ENCODE measurements at places on chromosomes 4 and X.
A peak's percentile ranks its signal among the peaks of the same experiment; 100 is the strongest.

DNA sequence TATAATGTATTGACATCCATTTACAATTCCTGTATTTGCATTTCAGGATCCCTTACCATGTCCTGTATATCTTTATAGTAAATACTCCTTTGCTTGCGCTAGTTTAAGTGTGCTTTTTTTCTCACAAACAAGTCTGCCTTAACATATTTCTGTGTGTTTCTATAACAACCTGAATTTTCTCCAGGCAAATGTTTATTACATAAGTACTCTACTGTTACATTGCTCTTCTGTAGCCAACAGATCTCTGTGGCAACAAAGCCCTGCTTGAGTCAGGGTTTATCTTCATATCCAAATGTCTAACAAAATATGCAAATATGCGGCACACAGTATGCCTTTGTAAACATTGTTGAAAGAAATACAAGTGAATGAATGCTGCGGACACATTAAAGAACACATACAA is 625.5 kb downstream of the TLL1 start:
- peak; percentile 4 for DNase-seq

DNA sequence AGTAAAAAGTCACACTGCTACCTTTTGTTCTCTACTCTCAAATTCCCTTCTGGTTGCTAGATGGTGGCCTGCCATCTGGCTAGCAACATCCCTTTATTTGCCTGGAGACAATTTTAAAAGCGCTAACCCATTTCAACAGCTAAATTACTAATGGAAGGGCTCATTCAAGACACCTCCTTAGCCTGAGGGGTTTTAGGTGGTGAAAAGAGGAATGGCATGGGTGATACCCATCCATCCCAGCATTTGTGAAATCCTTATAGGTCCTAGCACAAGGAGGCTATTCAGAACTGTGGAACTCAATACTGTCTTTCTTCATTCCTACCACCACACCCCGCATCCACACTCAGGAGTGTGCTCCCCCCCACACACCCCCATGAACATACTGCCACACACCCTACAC is 33.5 kb downstream of the ARHGEF9 start:
- DNase-seq, result no peak

DNA sequence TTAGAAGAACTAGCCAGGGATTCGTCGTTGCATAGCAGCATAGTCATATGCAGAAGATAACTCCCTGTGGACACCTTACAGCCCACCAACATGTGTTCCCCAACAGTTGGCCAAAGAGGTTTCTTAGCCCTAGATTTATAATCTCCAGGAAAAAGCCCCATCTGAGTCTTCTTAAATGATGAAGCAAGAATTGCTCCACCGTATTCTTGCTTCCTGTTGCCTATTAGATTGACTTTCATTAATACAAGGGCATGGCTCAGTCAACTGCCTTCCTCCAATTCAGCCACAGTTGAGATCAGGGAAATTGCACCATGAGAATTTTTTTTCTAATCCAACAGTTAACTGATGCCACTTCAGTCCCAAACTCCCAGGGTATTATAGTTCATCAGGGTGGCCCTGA is 5.2 kb upstream of the AFF2 start:
- DNase-seq, result no peak

DNA sequence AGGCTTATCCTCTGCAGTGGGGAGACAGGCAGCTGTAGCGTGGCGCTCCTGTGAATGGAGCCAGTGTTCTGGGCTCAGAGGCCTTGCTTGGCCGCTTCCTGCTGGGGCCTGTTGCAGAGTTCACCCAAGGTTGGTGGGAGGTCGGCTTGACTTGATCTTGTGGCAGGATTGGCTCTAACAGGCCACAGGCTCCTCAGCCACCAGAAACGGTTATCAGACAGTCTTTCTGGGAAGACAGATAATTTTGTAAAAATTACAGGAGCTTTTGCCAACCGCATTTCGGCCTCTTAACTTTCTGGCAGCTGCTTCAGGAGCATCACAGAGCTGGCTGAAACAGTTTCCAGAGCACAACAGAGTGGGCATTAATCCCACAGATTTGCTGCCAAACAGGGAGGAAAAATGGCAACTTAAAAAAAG is 66.4 kb downstream of the DIPK2B start:
- DNase-seq, result peak; percentile 4

DNA sequence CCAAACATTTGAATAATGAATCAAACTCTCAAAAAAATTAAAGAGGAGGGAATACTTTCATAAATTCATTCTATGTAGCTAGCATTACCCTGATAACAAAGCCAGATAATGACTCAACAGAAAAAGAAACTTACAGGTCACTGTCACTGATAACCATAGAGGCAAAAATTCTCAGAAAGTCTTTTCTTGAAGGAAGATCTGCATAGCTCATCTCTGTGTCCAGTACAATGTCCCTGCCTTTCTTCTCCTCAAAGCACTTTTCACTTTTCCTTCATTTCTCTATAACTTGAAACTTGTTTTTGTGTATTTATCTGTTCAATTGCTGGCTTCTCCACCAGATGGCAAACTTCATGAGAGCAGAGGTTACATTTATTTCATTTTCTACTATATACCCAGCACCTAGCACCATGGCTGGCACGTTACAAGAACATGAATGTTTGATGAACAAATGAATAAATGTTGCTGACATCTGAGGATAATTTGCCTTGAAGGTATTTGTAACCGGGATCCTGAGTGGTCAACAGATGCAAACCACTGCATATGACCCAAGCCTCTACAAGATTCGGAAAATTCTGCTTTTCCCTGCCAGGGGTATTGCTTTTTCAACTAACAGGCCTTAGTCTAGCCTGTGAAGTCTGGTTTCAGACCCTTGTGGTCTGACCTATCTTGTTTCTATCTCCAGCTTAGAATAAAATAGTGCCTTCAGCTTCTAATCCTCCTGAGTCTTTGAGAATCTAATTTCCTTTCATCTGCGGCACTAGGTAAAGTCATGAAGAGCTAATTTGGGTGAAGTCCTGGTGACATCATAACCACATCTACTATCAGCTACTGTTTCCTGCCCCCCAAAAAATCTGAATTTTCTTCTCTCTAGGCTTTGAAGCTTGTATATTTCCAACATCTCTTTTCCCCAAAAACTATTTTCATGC is 52.5 kb upstream of the ANTXR2 start:
- DNase-seq, result peak; percentile 37

DNA sequence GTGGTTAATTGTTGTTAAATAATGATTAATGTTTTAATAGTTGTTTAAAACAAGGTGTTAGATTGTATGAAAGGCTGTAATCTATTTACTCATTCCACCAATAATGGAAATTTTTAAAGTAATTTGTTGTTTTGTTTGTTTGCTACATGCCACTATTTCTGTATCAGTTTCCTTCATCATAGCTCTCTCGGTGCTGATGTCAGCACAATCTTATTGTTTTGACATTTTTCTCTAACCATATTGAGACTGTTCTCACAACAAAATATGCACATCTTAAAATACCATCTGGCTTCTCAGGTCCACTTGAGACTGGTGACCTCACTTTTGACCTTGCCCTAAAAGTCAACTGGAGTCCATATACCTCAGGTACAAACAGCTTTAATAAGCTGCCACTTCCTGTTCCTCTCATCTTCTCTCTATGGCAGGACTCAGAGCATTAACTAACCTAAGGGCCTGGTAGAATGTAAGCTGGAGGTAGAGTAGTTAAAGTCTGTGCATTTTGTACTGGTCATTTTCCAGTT is 1.0 kb upstream of the GUCY1B1 start:
- DNase-seq, result no peak

GRCh38 chr4:25903900-25904747 is 9.9 kb upstream of the SMIM20 start:
- no peak for DNase-seq

GRCh38 chr4:26065833-26066232 is 151.8 kb downstream of the SMIM20 start:
- no peak for DNase-seq

DNA sequence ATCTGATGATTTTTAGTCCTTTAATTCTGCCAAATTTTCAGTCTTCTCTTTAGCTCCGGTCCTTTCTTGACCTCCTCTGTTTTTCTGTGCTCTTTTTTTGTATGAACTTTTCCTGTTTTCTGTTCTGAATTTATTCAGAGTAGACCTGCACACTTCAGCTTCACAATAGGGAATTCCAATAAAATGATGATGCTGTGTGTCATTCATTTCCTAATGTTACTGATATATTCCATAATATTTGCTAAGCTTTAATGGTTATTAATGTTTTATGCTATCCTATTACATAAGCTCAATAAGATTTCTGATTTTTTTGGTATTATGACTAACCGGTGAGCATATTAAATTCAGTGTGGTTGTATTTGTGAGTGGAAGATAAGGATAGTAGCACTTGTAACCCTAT is 13.9 kb upstream of the MAD2L1 start:
- no peak for DNase-seq

- no peak for DNase-seq
Observed at GRCh38 chr4:113069212-113069892, 19.9 kb downstream of the ANK2 start.

DNA sequence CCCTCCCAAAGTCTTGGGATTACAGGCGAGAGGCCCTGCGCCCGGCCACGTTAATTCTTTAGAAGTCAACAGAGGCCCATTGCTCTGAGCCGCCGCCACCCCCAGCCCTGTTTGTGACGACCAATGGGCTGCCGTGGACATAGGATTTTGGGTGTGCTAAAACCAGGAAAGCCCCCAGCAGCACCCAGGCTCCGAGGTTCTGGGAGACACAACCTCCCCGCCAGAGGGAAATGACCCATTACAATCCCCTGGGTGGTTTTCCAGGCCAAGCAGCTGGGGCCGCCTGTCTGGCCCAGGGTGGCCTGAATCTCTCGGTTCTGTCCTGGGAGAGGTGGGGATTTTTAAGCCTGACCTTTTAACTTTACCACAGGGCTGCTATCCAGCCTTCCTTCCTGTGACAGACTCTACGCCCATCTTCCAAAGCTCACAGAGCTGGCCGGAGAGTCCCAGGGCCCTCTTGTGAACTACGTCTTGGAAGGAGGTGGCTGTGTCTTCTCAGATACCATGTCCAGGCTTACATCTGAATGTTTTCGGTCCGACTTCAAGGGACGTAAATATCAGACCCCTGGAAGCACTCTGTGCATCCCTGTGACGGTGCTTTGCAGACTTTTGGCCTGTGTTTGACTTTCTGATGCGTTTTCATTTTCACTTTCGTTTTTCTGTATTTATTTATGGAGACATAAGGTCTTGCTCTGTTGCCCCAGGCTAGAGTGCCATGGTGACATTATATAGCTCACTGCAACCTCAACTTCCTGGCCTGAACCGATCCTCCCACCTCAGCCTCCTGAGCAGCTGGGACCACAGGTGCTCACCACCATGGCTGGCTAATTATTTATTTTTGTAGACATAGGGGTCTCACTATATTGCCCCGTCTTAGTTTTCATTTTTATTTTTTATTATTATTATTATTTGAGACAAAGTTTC is 36.0 kb downstream of the P2RY8 start:
- no peak for DNase-seq

Measured in astrocyte of the hippocampus (primary cell).